Skeletal muscle cell (primary cell): ENCODE measurements at places on chromosomes 12 and 14.

DNA sequence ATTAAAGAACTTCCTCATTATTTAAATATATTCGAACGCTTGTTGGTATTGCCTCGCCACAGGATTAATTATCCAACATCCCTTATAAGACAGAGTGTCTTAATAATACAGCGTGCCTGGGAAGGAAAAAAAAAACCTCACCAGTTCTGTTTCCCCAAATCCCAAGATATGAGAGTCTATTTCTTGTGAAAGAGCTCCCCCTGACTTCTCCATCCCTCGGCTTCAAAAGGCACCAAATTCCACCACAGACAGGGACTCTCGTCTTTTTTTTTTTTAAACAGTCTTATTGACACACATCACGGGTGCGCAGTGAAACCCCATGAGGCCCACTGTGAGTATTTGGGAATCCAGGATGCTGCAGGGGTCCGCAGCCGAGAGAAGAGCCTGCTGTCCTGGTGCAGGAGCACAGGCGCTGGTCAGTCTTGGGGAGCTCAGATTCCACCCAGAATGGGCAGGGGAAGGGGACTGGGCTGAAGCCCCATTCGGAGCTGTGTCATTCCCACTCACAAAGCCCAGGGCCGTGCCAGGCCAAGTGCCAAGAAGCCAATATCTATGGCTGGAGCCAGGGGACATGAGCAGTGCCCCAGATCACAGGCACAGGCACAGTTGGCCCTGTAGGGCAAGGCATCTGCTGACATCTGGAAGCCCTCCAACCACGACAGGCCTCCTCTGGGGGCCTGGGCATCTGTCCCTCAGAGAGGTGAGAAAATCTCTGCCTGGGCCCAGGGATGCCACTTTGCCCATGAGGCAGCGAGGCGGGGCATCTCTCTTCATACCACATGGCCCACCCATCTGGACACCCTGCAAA, 71.9 kb downstream of the BCL11B start:
- DNase-seq, result no peak

DNA sequence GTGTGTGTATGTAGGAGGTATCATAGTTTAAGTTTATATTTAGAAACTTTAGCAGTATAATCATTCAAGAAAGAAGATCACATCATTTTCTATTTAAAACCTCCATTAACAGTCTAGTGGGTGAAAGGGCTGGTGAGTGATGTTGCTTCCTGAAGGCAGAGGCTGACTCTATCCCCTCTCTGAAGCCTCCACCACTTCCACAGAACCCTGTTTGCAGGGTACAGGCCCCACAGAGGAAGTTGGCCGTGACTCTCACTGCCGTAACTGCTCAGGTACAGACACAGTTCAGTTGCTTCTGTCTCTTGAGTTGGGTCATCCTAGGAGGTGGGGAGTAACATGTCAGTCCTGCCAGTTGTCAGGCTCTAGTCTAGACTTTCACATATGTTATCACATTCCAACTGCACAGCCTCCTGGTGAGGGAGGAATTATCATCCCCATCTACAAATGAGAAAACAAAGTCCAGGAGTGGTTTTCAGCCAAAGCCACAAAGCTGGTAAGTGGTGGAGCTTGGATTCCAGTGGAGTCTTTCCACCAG, 31.5 kb downstream of the CFL2 start:
- no peak for DNase-seq

GRCh38 chr14:63672417-63673180, 30.9 kb upstream of the WDR89 start:
- no peak for DNase-seq

GRCh38 chr12:62919838-62920237, 15.1 kb downstream of the PPM1H start:
- DNase-seq, result peak; percentile 51

GRCh38 chr14:60650373-60650961, 1.2 kb upstream of the SIX1 start:
- DNase-seq, result no peak

GRCh38 chr12:25692115-25693035, 139.3 kb upstream of the LMNTD1 start:
- DNase-seq, result peak; percentile 53

DNA sequence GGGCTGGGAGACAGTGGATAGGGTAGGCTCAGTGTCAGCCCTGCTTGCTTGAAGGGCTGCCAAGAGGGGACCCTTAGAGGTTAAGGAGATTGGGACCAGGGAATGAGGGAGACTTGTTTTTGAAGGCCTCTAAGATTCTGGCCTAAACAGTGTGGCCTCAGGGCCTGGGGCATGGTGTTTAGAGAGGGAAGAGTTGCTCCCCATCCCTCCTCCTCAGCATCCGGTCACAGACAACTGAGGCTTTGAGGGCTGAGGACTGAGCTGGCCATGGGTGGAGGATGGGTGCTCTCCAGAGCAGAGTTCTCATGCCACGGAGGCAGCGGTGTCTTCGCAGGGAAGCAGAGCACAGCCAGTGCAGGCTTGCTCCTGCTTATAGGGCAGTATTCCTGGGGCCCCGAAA, 49.4 kb downstream of the KRT80 start:
- DNase-seq, result no peak

GRCh38 chr14:29603696-29604095, 324.0 kb downstream of the PRKD1 start:
- no peak for DNase-seq

GRCh38 chr12:97921979-97922722, 459.5 kb downstream of the RMST start:
- DNase-seq, result peak; percentile 65

- DNase-seq, result no peak
Observed at GRCh38 chr12:57448669-57449068, 6.4 kb upstream of the INHBE start.

- DNase-seq, result no peak
Observed at GRCh38 chr14:53444677-53445312, 291.7 kb upstream of the DDHD1 start.

DNA sequence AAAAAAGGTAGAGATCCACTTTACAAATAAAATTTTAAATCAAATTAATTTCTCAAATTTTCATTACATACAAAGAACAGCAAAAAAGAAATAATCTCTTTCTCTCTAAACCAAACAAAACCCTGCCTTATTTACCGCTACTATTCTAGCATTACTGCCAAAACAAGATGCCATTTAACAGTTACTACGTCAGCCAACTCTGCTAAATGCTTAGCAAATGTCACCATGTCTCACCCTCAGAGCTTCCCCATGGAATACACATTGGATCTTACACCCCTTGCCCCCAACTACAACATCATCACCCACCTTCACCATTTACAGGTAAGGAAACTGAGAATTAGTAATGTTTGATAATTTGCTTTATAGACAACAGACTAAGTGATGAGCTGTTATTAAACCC, 23.0 kb upstream of the NR2C1 start:
- no peak for DNase-seq

- no peak for DNase-seq
Observed at GRCh38 chr12:4482936-4483335, 37.3 kb upstream of the FGF6 start.

GRCh38 chr12:1305791-1306500, 288.4 kb downstream of the FBXL14 start:
- no peak for DNase-seq

DNA sequence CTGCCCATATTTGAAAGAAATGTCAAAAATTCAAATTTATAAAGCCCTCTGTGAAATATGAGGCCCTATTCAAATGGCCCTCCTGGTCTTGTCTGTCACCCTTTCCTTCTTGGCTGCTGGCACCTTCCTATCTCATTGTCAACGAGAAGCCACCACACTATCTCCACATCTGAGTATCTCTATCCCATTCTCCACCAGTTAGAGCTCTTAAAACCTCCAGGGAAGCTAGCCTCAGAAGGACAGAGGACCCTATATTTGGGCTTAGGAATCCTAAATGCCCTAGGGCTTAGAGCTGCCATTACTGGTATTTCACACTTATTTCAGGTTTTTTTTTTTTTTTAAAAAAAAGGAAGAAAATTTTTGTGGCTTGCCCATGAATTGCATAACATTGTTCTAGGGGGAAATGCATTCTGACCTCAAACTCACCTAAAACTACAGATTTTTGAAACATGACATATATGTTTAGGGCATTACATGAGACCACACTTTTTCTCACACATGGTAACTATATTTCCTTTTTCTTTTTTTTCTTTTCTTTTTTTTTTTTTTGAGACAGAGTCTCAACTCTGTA, 25.0 kb downstream of the SLC25A21 start:
- DNase-seq, result no peak

DNA sequence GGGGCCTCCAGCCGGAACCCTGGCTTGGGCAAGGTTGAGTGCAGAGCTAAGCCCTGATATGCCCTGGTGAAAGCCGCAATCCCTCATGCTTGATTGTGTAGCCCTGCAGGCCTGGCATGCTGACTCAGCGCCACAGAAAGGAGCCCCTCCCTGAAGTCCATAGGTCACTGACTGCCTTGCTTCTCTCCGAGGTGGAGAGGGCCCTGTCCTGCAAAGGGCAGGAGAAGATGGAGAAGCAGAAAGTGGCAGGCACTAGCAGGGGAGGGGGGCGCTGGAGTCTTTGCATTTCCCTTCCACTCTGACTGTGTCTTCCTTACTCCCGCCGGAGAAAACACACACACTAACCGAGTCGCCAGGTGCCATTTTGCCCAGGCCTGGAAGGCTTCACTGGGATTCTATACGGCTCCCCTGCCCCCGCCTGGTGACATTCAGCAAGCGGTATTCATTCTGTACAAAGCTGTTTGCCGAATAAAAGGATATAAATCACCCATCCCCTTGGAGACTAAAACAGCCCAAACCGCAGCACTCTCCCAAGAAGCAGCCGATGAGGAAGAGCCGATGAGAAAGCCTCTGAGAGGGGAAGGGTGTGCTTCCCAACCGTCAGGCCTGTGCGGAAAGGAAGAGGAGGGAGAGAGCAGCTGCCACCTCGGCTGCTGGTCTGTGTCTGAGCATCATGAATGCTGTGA, 69.8 kb downstream of the SLC6A12 start:
- no peak for DNase-seq

DNA sequence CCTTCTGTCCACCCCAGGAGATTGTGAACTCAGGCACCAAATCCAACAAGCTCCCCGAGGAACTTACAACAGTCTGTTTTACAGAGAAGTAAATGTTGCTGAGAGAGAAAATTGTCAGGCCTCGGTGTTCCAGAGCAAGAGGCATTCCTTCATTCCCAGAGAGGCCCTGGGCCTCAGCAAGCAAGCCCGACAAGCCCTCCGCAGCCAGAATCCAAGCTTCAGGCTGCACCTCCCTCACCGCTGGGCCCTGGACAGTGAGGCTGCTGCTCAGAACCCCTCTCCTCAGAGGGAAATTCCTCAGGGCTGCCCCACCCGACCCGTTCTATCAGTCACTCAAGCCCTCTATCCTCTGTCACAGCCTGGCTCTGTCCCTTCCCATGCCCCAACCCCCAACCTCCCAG, 56.4 kb downstream of the ZFP36L1 start:
- no peak for DNase-seq

GRCh38 chr12:103548622-103549601, 38.2 kb upstream of the STAB2 start:
- no peak for DNase-seq

- DNase-seq, result no peak
Observed at GRCh38 chr14:105343194-105343593, 28.6 kb downstream of the PACS2 start.

DNA sequence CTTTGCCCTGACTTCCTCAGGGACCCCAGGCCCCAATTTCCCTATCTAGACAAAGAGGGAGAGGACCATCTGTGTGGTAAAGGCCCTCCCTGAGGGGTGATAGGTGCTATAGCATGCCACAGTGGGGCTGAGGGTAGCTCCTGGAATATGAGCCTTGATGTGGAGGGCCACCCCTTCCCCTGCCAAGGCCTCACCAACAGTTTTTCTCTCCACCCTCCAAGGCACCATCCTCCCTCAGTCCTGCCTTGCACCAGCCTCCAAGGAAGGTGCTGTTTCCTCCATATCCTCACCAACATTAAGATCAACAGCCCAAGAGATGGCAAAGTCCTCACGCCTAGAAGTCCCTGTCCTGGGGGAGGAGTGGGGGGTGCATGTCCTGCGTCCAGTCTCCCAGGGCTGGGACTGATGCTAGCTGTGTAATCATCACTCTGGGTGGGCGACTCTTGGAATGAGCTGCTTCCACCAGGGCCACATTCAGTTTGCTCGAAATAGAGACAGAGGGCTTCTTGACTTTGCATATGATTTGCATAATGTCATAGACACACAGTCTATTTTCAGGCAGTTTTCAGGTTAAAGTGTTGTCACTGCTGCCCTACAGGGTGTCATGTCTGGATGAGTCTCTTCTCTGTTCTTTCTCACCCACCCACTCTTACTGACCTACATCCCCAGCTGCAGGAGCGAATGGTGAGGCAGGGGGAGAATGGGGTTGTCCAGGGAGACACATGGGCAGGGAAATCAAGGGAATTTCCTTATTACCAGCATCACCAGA, 17.4 kb downstream of the ACVRL1 start:
- DNase-seq, result no peak

- DNase-seq, result no peak
Observed at GRCh38 chr12:117889098-117889497, 79.7 kb downstream of the KSR2 start.

- DNase-seq, result no peak
Observed at GRCh38 chr12:69464428-69464827, 5.8 kb upstream of the FRS2 start.

DNA sequence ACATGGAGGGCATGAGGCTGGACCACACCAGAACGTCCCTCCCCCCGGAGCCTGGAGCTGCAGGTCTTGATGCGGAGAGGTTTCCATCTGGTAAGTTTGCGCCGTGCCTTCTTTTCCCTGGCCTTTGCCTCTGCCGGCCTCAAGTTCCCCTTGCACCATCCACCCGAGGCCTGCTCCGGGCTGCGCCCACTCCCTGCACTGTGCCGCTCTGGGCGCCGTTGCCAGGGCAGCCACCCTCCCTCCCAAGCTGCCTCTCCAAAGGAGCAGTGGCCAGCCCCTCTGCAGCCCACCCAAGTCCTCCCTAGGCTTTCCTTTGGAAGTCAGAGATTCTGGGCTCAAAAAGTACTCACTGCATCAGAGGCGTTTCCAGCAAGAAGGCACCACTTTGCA, 46.2 kb upstream of the MEG3 start:
- DNase-seq, result no peak

DNA sequence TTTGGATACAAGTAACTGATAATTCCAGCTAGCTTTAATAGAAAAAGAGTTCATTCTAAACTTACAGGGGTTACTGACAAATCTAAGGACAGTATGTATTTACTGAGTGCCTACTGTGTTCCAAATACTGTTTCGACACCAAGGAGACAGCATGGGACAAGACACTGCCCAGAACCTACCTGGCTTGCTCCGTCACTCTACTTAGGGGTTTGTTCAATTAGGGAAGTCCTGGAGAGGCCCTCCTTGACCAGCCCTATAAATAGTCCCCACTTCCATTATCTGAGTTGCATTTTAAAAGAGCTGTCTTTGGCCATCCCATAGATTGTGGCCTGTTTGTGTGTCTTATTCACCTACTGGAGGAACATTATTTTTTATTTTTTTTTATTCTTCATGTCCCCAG, 129.5 kb upstream of the ATF1 start:
- DNase-seq, result no peak

DNA sequence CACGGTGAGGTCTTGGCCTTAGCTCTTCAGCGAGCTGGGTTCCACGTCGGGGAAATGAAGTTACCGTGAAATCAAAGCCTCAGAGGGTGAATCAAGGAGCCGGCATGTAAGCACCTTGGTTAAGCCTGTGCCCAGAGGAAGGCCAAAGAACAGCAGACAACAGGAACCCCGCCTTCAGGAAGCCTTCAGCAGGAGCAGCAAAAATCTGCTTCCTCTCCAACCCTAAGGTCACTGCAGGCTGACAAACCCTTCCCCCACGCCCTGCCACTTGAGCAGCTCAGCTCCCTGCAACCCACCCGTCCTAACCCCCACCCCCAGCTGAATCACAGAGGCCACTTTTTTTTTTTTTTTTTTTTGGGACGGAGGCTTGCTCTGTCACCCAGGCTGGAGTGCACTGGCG, 72.9 kb upstream of the LTA4H start:
- no peak for DNase-seq
